Suppressor macrophage treated with lipopolysaccharide for 1 hour (primary cell): ENCODE measurements at places on chromosomes 11 and 22.

GRCh38 chr11:69558519-69558941, 77.1 kb downstream of the LINC01488 start:
- DNase-seq: no peak

DNA sequence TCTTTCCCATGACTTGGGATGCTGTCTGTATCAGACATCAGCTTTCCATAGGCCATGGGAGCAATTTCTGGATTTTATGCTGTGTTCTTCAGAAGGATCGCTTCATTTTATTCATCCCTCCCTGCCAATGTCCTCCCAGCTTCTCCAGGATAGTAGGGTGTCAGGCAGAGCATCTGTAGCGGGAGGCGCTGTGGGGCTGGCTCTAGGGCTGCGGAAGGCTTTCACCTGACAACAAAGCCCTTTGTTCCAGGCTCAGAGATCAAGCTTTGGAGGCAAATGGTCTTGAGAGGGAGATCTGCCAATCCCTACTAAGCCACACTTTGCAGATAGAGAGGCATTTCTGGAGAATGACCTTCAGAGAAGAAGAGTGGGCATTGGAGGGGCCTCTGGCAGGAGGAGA, 29.5 kb upstream of the FTH1 start:
- DNase-seq: no peak

GRCh38 chr11:45859661-45860140, 12.4 kb downstream of the CRY2 start:
- no peak for DNase-seq

- DNase-seq: no peak
Measured at GRCh38 chr22:32631507-32632255, 157.1 kb downstream of the FBXO7 start.

DNA sequence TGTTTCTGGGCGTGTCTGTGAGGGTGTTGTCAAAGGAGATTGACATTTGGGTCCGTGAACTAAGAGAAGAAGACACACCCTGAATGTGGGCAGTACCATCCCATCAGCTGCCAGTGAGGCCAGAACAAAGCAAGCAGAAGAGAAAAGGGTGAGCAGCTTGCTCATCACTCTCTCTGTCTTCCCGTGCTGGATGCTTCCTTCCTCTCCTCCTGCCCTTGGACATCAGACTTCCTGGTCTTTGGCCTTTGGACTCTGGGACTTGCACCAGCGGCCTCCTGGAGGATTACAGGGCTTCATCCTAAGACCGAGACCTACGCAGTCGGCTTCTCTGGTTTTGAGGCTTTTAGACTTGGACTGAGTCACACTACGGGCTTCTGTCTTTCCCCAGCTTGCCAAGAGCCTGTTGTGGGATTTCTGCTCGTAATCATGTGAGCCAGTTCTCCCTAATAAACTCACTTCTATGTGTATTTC, 18.8 kb downstream of the APOL2 start:
- peak; percentile 79 for DNase-seq

GRCh38 chr11:115924744-115925567, 420.7 kb upstream of the CADM1 start:
- DNase-seq: peak; percentile 99

DNA sequence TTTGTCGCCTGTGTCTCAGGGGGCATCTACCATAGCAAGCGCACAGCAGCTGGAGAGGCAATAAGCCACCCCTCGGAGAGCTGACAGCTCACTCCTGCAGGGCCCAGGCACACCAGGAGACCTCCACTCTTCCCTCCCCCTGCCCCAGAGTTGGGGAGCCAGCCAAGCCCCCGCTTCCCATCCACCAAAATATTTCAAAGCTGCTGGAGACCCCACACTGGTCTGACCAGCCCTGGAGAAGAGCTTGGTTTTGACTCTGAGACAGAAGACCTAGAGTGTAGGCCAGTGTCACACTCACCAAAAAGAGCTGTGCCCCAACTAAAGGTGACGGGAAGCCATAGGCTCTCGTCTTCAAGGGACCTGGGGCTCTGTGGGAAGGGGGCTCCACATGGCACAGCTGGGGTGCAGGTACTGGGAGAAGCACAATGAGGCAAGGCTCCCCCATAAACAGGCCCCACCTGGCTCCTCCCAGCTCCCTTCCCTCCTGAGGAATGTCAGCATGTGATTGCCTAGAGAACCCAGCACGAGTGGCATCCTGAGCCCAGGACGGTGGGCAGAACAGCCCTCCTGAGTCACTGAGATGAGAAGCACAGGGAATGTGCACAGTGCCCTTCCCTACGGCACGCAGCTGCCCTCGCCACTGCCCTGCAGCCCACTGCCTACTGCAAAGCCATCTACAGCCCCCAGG, 5.8 kb upstream of the GNAZ start:
- no peak for DNase-seq

GRCh38 chr11:3984896-3985295, 109.7 kb upstream of the RRM1 start:
- no peak for DNase-seq

- peak; percentile 56 for DNase-seq
Measured at GRCh38 chr11:121321614-121322243, 29.2 kb downstream of the SC5D start.

DNA sequence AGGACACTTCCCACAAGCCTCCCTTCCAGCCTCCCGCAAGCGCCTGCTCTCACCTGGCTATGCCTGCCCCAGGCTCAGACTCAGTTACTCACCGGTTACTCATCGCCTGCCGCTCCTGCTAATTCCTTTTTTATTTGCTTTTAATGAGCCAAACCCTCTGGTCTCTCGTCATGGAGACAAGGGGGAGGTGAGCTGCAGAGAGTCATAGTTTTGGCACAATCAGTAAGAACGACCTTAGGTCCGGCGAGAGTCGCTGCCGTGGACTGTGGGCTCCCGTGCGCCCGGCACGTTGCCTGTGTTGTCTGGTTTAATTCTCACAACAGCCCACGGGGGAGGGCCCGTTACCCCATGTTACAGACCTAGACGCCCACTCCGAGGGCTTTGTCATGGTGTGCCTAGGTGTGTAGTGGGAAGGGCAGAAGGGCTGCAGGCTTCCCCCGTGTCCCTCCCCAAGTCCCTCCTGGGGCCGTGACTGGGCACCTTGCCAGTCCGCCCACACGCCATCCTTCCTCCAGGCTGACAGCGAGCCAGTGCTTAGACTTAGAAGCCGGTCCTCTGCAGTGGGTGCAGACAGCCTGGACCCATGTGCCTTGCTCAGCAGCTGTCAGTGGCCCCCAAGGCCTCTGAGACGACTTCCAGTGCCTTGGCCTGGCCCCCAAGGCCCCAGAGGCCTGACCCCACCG, 42.2 kb downstream of the WNT7B start:
- DNase-seq: no peak
